ENCODE measurements at places on chromosomes 2 and 18.

DNA sequence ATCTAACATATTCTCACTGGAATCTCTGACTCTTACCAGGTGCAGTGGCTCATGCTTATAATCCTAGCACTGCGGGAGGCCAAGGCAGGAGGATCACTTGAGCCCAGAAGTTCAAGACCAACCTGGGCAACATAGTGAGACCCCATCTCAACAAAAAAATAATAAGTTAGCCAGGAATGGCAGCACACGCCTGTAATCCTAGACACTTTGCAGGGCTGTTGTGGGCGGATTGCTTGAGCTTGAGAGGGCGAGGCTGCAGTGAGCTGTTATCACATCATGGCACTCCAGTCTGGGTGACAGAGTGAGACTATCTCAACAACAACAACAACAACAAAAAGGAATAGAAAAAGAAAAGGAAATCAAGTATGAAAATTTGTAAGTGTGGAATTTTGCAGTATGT is 306.5 kb upstream of the CYP26B1 start:
- DNase-seq, result no peak

DNA sequence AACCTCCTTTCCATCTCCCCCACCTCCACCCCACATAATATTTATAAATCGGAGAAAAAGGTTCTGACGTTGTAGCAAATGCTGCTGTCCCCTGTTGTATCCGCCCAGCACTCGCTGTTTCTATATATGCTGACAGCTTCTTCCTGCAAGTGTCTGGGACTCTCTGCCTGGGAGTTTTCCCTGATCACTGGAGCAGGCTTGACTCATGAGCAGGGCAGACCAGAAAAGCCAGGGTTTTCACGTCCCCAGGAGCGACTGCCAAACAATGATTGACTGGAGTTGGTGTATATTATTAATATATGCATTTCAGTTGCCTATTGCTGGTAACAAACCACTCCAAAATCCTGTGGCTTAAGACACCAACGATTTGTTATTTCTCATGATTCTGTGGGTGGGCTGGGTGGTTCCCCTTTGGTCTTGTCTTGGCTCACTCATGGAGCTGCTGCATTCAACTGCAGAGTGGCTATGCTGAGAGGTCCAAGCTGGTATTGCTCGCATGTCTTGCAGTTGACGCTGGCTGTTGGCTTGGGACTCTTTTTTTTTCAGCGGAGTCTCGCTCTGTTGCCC is 21.2 kb upstream of the ASXL2 start:
- DNase-seq, result no peak

GRCh38 chr2:72211350-72211749 is 63.7 kb upstream of the CYP26B1 start:
- no peak for DNase-seq

DNA sequence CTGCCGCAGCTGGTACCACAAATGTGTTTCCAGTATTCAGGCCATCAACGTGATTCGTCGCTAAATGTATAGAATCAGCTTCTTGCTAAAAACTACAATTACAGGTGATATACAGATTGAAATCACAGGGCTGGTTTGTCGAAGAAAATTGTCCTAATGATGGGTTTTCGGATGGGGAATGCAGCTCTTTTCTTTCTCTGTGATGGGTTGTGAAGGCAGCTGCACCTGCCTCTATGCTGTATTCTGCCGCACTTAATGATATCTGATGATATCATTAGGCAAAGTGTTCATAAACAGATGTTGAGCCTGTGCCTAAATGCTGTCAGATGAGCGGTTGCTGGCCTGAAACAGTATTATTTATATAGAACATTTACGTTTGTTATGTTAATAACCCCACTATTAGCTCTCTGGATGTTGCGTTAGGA is 218.1 kb downstream of the ARHGAP15 start:
- DNase-seq, result no peak

DNA sequence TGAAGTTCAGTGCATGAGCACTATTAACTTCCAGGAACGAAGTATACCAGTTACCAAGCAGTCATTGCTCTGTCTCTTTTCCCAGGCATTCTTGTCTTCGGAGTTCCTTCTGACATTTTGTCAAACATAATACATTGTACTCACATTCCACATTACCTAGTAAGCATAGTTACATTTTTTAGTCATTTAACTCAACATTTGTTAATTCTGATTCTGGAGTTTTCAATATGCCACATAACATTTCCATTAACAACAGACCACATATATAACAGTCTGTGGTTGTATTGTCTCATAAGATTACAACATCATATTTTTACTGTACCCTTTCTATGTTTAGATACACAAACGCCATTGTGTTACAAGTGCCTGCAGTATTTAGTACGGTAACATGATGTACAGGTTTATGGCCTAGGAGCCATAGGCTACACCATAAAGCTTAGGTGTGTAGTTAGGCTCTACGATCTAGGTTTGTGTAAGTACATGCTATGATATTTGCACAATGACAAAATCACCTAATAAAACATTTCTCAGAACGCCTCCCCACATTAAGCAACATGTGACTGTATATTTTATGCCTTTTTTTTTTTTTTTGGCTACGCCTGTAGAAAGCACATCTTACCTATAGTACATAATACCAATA is 187.1 kb downstream of the DYM start:
- DNase-seq, result no peak

GRCh38 chr2:10426726-10427617 is 21.2 kb downstream of the ODC1 start:
- no peak for DNase-seq

DNA sequence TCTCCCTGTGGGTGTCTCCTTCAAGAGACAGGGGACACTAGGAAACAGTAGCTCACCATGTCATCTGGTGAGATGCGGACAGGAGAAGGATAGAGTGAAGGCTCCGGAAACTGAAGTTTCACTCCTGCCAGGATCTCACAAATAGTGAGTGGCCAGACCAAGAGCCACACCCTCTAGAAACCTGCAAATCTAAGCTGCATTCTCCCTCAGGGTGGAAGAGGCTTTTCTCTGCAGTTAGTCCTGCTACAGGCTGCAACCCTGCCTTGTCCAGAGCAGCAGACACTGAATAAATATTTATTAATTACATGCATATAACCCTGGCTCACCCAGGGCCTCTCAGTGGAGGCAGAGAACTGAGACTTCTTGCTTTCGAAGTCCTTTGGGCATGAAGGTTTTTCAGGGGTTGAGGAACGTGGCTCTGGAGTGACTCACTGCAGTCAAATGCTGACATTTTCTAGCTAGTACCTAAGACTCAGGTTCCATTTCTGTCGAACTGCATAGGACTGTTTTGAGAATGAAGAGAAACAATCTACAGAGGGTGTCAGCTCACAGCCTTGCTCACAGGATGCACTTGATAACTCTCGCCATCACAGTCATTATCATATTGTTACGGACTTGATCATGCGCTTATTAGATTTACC is 87.3 kb downstream of the ACTR2 start:
- no peak for DNase-seq

DNA sequence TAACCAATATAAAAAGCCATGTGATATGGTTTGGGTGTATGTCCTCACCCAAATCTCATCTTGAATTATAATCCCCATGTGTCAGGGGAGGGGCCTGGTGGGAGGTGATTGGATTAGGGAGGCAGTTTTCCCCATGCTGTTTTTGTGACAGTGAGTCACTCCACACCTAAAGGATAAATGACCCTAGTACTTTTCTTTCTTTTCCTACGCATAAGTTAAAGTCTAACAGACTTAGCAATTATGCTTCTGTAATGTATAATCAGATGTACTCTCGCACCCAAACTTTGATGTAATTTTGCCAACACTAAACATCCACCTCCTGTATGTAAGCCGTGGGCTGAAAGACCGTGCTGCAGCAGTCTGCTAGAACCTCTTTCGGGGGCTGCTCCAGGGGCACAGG is 97.2 kb upstream of the DSEL start:
- DNase-seq, result no peak

DNA sequence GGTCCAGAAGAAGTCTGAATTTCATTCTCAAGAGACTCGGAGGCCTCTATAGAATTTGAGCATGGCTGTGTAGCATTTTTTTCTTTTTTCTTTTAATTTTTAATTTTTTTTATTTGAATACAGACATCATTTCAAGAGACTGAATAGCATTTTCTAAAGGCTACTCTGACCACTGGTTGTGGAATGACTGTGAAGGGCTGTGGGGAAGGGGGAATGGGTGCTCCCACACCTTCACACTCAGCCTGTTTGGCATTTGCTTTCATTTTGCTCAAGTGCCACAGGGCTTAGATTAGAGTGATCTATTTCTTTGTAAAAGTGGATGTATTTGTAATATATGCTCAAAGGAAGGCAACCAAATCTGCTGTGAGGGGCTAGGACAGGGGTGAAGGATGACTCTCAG is 142.0 kb upstream of the SPOPL start:
- no peak for DNase-seq

- no peak for DNase-seq
These were observed 48.5 kb downstream of the MBOAT2 start for GRCh38 chr2:8954990-8955389.

- DNase-seq, result no peak
These were observed 26.8 kb upstream of the NABP1 start for GRCh38 chr2:191650896-191651773.

GRCh38 chr2:156322686-156323231 is 9.8 kb downstream of the NR4A2 start:
- no peak for DNase-seq

GRCh38 chr2:52703004-52703403 is 1064.6 kb upstream of the CHAC2 start:
- no peak for DNase-seq

GRCh38 chr2:108945969-108946368 is 43.1 kb downstream of the EDAR start:
- no peak for DNase-seq

- no peak for DNase-seq
These were observed 104.5 kb upstream of the ZNF521 start for GRCh38 chr18:25456334-25457010.

GRCh38 chr2:64133828-64134227 is 10.4 kb downstream of the PELI1 start:
- no peak for DNase-seq

GRCh38 chr2:17136877-17137276 is 381.4 kb downstream of the RAD51AP2 start:
- DNase-seq, result no peak

DNA sequence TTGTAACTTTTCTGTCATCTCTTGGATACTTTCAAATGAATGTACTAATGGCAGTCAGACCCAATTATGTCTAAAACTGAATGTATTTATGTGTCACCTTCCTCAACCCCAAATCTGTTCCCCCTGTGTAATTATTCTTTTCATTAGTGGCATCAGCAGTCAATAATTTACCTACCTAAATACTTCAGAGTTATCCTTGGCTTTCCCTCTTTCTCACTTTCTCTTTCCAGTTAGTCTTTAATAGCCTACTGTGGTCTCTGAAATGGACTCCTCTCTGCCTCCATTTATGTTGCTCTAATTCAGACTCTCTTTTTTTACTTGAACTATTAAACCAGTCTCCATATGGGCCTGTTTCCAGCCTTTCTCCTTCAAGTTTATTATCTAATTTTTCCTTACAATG is 21.0 kb downstream of the C18orf63 start:
- DNase-seq, result no peak

DNA sequence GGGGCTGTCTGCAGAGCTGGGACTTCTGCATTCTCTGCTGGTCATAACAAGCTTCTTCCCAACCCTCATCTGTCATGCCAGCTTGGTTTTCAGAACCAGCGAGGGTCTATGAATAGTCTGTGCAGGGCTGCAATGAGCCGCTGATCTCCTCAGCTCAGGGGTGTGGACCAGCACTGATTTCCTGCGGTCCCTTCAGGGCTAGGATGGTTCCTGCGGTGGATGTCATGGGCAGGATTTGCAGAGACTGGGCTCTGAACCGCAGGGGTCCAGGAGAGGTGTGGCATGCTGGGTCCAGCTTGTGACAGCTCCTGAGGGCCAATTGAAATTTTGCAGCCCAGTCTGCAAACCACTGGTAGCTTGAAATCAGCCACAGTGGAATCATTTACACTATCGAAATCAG is 188.2 kb upstream of the AGAP1 start:
- no peak for DNase-seq

GRCh38 chr2:117321816-117322215 is 492.7 kb upstream of the DDX18 start:
- DNase-seq, result no peak

DNA sequence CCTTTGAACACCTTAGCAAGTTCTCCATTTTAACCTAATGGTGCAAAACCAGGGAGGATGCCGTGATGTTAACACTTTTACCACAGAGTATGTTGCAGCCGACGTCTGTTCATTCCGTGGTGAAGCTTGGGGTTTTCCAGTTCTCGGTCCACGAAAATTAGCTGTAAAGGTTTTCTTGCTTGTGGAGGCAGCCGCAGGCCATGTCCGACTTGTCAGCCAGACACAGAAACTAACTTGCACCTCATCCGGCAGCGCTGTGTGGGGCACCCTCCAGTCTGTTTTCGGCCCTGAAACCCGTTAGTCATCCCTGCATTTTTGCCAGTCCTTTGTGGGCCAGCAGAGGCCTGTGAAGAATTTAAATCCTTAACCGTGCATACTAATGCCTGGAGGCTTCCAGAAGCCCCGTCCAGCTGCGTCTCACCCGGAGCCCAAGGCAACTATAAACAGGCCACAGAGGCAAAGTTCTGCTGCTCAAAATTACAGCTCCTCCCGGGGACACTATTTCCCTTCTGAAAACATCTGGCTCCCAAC is 70.6 kb downstream of the SH3YL1 start:
- DNase-seq, result no peak

GRCh38 chr18:50372743-50373142 is 2.1 kb upstream of the SKA1 start:
- DNase-seq, result no peak

GRCh38 chr2:218263817-218264641 is 3.2 kb downstream of the GPBAR1 start:
- no peak for DNase-seq

- no peak for DNase-seq
These were observed 17.1 kb downstream of the MXD1 start for GRCh38 chr2:69931832-69932595.

- DNase-seq, result no peak
These were observed 52.1 kb upstream of the SLC66A3 start for GRCh38 chr2:11102956-11103860.

DNA sequence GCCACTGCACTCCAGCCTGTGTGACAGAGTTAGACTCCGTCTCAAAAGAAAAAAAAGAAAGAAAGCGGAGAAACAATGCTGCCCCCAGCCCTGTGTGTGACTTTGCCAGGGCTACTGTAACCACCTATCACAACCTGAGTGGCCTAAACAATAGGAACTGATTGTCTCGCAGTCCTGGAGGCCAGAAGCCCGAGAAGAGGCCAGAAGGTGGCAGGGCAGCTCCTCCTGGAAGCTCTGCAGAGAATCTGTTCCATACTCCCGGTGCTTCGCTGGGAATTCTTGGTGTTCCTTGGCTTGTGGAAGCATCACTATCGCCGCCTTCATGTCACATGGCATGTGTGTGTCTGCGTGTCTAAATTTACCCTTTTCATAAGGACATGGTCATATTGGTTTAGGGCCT is 14.4 kb upstream of the RAB17 start:
- no peak for DNase-seq

DNA sequence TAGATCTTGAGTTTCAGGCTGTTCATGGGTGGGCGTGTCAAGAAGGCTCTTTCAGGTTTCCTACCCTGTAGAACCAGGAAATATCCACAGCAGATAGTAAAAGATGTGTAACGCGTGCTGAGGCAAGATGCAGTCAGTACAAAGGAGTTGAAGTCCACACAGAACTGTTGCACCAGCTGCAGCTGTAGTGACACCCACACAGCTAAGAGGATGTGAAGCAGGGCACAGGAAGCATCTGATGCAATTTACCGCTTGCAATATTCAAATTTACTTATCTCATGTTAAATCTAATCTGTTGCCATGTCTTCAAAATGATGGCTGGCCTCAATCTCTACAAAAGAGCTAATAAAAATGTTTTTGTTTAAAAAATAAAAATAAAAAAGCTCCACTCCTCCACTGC is 132.8 kb downstream of the ARHGAP15 start:
- no peak for DNase-seq

Data from occipital lobe (tissue), 3 donors.